Stimulated activated CD4-positive, alpha-beta T cell treated with anti-CD3 and anti-CD28 coated beads, Interleukin-2, amount 100 ng/mL, for 4 hours (primary cell): ENCODE measurements at places on chromosomes 7 and 10.

- no peak for DNase-seq
These were observed 55.2 kb downstream of the ELFN1 start for GRCh38 chr7:1725199-1725690.

- no peak for DNase-seq
These were observed 86.7 kb downstream of the PRKAG2 start for GRCh38 chr7:151790095-151790829.

GRCh38 chr7:139687211-139687954 is 90.4 kb downstream of the HIPK2 start:
- DNase-seq: no peak

DNA sequence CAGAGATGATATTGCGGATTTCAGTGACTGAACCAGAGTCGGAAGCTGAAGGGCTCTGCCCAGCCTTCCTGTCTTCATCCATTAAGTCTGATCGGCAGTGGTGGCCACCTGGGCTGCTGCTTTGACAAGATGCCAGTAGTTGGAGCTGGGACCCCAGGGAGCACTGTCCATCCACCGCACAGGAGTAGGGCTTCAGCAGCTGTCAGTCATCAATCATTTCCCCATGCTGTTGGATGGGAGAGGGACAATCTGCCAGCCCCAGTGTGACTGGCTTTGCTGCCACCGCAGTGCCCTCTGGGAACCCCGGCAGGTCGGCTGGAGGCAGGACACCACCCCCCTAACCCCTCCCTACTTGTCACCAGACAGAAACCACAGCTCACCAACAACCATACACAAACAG is 23.0 kb upstream of the GPR146 start:
- DNase-seq: no peak

DNA sequence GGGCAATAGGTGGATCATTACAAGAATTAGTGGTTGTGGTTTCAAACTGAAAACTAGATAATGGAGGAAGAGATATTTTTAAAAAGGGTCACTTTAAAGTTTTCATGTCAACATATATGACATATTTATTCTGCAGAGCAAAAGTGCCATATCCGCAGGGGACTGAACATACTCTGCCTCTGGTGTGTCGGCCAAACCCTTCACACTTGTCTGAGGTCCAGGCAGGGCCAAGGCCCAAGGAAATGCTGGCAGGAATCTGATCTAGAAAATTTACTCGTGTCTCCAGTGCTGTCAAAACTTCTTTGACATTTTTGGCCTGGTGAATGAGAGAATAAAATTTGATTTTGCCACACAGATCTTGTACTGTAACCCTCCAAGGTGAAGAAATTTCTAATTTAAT is 562.3 kb downstream of the CCSER2 start:
- DNase-seq: no peak
